ENCODE measurements at places on chromosomes 4 and X.

DNA sequence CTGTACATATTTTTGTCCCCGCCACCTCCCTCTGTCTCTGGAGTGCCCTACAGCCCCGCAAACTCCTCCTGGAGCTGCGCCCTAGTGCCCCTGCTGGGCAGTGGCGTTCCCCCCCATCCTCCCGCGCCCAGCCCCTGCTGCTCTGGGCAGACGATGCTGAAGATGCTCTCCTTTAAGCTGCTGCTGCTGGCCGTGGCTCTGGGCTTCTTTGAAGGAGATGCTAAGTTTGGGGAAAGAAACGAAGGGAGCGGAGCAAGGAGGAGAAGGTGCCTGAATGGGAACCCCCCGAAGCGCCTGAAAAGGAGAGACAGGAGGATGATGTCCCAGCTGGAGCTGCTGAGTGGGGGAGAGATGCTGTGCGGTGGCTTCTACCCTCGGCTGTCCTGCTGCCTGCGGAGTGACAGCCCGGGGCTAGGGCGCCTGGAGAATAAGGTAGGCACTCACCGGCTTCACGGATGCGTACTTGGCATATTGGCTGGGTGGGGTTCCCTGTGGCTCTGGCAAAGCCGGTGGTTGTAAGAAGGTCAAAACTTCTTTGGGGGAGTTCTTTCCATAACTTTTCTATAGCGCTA lies 653 bp downstream of the HHIP start:
- peak; percentile 20 for DNase-seq

DNA sequence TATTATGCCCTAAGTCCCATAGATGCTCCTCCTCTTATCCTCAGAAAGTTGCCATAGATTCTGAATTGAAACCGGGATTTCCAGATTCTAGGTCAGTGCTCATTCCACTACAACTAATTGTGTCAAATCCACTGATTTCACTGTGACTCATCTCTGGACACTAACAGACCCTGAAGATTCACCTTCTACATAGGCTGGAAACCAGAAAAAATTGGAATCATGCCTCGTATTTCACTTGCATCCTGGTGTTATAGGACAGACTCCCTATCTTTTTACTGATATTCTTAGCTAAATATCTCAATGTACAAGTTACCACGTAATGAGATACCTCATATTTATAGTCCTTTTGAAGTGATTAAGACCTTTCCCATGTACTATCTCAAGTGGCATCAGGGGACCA lies 36.7 kb downstream of the CLNK start:
- DNase-seq: no peak

DNA sequence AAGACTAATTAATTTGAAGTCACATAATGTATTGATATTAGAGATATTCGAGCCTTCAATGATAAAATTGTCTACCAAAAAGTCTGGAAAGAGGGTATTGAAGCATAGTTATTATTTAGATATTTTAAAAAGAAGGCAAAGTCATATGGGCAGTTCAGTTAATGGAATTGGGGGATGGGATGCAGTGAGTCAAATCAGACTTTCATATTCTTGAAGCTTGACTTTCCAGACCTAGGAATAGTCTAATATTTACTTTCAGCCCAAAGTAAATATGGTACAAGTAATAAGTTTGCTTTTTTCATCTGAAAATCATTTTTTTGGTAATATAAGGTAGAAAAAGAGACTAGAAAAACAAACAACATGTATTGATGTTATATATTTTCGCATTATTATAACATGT lies 2017.8 kb downstream of the C4orf33 start:
- DNase-seq: no peak

GRCh38 chr4:89305712-89306437 lies 1.7 kb downstream of the GPRIN3 start:
- DNase-seq: no peak

GRCh38 chr4:74055096-74055495 lies 16.6 kb upstream of the CXCL3 start:
- no peak for DNase-seq

DNA sequence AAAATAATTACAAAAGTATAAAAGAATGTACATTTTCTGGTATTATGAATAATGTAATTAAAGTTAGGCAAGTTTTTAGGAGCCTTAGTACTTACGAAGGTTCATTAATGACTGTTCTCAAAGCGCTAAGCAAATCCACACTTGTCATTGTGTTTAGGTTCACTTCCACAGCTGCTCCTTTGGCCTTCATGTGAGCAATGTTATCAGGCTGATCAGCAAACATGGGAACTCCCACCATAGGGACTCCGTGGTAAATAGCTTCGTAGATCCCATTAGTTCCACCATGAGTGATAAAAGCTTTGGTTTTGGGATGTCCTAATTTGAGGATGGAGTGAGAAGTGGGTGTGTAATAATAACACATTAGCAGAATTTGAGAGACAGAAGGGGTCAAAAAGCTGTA lies 45.1 kb downstream of the UGT2A2 start:
- DNase-seq: no peak

DNA sequence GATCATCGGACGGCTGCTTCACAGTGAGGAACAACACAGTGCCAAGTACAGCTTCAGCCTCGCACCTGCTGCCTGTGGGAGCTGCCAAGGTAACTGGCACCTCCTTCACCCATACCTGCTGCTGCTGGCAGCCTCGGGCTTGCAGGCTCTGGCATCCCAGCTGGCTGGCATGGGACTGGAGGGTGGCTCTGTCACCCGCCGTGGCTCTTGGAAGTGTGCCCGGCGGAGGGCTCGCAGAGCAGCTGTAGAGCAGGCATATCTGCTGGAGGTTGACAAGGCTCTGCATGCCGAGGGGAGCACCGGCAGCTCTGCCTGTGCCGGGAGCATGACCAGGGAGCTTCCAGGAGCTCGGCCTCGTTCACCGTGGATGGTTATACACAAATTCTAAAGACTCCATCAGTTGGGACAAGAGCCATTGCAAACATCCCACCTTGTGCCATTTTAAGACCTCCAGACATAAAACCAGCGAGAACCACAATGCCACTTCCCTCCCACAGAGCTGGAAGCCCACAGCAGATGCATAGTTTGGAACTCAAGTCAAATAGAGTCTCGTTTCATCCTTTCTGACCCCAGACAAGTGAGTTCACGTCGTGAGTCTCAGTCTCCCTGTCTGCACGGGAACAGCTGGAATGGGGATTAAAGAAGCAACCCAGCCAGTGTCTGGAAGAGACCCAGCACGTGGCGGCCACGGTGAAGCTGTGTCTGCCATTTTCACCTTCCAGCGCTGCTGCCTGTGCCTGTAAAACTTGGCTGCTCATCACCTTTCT lies 84.3 kb upstream of the PSAPL1 start:
- DNase-seq: no peak

DNA sequence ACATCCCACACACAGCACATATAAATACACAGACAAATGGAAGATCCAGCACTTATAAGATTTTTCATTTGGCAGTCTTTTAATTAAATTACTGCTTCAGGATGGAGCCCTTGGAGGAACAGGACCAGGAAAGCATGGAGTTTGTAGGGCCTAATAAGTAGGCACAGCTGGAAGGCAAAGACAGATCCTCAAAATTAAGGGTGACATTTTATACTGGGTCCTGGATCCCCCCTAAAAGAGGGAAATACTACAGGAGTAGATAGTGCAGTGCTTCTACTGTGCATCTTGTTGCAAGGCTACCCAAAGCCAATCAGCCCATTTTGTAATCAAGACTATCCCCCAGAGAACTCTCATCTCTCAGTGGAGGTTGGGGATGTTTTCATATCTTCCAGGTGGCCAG lies 1860.7 kb upstream of the PCDH10 start:
- no peak for DNase-seq

DNA sequence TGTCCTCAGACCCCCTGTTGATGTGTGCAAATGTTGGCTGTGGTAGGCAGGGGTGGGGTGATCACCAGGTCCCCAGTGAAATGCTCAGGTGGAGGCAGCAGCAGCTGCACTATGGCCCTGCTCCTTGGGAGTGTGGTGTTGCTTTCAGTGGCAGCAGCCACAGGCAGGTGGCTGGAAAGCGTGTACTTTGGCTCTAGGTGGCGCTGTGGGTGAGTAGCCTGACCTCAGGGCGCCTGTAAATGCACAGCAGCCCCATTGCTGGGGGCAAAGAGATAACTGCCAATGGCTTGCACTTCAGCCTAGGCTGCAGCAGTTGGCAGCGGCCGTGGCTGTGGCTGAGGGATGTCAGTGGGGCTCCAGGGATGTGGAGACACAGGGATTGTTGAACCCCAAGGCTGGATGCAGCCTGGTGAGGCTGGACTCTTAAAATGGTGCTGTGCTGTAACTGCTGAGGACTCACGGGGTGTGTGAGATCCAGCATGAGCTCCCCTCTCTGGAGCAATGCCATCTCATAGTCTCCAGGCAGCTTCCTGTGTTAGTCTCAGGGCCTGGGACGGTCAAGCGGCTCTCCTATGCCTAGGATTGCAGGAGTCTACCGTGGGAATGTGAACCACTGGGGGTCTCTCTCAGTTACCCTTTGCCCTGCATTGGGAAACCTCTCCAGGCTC lies 421.7 kb upstream of the HTR2C start:
- no peak for DNase-seq

- DNase-seq: no peak
These were observed 310.5 kb downstream of the CFAP299 start for GRCh38 chr4:80646061-80646460.

DNA sequence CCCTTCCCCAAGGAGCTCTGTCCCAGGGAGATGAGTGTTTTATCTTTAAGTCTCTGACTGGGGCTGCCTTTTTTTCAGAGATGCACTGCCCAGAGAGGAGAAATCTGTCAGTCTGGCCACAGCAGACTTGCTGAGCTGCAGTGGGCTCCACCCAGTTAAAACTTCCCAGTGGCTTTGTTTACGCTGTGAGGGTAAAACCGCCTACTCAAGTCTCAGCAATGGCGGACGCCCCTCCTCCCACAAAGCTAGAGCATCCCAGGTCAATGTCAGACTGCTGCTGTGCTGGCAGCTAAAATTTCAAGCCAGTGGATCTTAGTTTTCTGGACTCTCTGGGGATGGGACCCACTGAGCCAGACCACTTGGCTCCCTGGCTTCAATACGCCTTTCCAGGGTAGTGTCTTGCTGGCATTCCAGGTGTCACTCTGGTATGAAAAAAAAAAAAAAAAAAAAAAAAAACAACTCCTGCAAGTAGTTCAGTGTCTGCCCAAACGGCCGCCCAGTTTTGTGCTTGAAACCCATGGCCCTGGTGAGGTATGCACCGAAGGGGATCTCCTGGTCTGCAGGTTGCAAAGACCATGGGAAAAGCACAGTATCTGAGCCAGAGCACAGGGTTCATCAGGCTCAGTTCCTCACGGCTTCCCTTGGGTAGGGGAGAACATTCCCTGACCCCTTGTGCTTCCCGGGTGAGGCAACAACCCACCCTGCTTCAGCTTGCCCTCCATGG lies 1616.1 kb upstream of the ADGRL3 start:
- no peak for DNase-seq

- DNase-seq: no peak
These were observed 25.5 kb downstream of the MOB1B start for GRCh38 chr4:70927502-70928137.

DNA sequence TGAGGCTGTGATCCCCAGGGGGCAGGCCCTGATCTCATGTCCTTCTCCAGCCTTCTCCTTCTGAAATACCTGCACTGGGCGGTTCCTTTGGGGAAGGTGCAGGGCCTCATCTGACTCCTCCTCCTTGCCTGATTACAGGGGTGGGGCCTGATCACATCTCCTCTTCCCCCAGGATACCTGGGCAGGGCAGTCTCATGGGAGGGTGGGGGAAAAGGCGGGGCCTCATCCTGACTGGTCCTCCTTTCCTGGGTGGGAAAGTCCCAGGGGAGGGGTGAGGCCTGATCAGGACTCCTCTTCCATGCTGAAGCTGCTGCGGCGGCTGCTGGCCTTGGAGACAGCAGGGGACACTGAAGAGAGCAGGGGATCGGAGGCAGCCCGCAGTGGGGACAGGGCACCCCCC lies 13.3 kb downstream of the TFE3 start:
- no peak for DNase-seq

- DNase-seq: no peak
These were observed 26.5 kb downstream of the CD40LG start for GRCh38 chrX:136674270-136674985.

DNA sequence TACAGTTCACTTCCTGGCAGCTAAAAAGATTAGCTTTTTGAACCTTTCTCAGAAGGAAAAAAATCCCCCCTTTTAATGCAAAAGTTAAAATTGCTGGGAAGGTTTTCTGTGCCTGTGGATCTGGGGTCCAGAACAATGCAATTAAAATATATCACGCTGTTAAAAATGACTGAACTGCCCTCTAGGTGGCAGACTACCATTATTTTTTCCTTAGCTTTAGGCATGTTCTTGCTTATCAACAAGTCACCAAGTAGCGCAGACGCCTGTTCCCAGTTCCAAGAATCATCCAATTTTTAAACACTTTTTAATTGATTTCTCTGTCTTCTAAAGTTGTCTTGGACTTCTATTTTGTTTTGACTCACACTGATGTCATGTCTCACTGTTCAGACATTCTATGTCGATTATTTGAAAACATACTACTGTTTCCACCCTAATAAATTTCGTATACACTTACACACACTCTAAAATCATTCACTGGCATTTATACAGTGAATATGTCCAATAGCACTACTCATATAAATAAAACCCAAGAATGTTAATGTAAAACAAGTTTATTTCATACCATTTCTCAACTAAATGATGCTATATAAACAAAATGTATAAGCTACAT lies 661.6 kb downstream of the RAPGEF2 start:
- DNase-seq: no peak

GRCh38 chrX:31147175-31147574 lies 75.3 kb upstream of the FTHL17 start:
- DNase-seq: no peak

- DNase-seq: no peak
These were observed 58.7 kb downstream of the NBDY start for GRCh38 chrX:56787734-56788152.

DNA sequence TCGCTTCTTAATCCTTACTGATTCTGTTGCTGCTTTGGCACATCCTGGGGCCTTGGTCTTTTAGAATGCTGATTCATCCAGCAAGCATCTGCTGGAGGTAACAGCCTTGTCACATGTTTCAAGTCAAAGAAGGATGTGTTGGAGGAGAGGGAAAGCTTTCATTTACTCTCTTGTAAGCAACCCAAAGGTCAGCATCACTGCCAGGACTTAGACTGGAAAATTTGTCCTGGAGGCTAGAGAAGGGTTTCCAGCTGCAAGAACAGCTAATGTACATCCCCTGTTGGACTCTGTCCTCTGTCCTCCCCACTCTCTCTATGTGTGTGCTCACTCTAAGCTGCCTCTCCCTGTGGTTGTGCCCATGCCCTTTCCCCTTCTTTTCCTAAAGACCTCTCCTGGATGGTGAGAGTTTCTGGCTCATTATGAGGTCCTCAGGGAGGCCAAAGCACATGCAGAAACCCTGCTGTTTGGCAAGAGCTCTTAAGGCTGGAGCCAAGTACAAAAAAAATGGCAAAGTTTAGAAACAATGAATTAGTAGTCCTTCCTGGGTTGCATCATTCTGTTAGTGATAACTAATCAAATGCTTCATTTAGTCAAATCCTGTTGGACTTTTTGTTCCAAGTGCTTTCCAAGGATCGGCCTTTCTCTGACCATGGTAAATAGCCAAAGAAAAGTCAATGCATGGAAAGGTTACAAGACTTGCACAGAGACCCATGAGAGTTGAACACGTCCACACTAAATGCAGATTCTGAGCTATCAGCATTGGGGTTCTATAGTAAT lies 13.4 kb upstream of the SRPX start:
- DNase-seq: no peak
